ENCODE measurements at places on chromosomes 1 and 21.

- no peak for DNase-seq
Measured at GRCh38 chr1:160560806-160561205, 18.5 kb downstream of the CD84 start.

GRCh38 chr1:207935166-207935583 is 24.2 kb upstream of the CD34 start:
- no peak for DNase-seq

- DNase-seq = no peak
Measured at GRCh38 chr1:94101613-94102525, 19.1 kb downstream of the ABCA4 start.

- no peak for DNase-seq
Measured at GRCh38 chr21:45266518-45267389, 20.9 kb downstream of the POFUT2 start.

DNA sequence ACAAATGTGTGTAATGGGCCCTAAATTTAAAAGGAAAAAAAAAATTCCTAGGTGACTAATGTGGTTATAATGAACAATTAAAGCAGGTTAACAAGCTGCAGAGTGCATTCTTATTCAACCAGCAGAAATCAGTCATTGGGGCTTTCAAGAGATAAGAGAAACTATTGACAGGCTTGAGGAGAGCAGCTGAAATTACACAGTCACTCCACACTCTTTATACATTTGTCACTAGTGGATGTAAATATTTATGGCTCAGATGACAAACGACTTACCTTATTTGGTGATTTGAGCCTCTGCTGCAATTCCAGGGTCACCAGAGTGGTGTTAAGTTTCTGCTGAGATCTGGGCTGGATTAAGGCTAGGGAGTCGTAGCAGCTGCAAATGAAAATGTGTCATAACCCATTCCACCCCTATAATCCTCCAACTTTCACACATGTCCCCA is 896.3 kb downstream of the TTLL7 start:
- no peak for DNase-seq

- no peak for DNase-seq
Measured at GRCh38 chr1:11842154-11843041, 5.2 kb downstream of the NPPA start.

DNA sequence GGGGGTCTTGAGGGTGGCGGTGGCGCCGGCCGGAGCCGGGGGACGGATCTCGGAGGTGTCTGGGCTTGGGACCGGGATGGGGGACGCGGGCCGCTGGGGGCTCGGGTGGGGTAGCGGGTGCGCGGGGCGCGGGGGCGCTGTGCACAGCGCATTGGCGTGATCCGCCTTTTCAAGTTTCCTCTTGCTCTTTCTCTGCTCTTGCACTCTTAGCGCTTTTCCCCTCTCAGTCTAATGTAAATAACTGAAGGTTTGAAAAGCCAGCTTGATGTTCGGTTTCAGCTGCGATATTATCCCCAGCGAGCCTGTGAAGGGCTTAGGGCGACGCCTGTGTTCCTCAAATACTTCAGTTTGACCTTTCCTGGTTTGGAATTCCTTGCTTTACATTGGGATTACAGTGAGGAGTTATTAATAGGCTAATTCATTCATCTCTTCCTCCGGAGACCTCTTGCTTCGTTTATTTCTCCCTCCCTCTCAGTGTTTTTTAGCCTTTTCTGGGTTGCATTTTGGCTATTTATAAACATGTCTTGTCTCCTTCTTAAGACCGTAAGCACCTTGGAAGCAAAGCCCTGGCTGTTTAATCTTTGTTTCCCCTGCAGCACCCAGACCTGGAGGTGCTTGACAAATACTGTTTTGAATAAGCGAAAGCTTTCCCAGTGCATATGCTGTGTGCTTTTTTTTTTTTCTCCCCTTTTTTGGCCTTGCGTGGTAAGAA is 693 bp downstream of the RAB4A start:
- DNase-seq = no peak

GRCh38 chr1:246788895-246789338 is 64.7 kb downstream of the SCCPDH start:
- DNase-seq = no peak

DNA sequence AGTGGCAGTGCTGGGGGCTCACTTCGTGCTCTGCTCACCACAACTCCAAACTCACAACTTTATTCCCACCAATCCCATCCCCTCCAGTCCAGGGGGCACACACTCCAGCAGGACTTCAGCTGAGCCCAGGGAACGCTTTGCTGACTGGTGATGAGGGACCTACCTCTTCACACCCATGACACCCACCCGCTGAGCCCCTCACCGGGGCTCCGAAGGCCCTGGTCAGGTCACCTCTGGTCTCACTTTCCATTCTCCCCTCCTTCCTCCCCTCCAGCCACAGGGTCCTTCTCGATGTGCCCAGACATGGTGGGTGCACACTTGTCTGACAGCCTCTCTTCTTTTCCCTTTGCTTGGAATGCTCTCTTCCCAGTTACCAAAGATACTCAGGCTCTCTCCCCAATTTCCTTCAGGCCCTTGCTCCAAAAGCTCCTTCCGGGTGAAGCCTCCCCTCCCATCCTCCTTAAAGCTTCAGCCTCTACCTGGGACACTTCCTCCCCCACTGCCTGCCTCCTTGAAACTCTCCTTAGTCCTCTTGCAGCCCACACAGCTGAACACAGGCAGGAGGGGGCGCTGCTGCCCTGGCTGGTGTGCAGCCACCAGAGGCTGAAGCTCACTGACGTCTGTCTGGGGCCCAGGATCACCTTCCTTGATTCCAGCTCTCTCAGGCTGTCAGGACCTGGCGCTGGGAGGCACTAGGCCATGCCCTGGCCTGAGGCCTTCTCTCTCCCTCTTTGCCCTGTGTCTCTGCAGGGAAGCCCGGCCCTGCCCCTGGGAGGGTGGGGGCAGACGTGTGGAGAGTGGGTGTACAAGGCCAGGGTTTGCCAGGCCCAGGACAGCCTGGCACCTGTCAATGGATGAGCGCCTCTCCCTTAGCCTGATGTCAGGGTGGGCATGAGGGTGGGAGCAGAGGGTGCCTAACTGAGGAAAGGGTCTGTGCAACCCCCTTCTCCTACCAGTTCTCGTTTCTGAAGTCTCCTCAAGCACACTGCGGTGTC is 1.6 kb downstream of the KCNE1 start:
- no peak for DNase-seq

GRCh38 chr1:204529371-204529895 is 13.2 kb downstream of the MDM4 start:
- no peak for DNase-seq

All from NCI-H2081 treated with DMSO at 0.1 percent for 48 hours (cell line).